ENCODE measurements at places on chromosomes 1 and 21.

DNA sequence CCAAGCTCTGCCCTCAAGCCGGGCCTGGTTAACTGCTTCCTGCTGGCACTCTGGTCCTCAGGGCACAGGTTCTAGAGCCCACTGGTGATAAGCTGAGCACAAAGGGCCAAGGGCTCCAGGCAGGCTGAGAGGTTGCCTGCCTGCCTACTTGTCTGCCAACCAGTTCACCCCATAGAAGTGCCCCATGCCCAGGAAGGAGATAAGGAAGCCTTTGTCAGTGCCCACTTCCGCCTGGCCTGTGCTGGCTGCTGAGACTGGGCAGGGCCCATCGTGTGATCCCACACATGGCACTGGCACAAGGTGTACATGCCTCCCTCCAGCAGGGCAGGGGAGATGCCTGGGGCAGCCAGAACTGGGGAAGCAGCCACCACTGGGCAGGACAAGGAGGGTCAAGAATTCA, 24.1 kb downstream of the SLC9A1 start:
- no peaks in the 10 kb centered on the region for H3K36me3 ChIP-seq
- H3K27me3 ChIP-seq, result no peaks in the 10 kb centered on the region
- peak; percentile 54 for DNase-seq
- H3K4me1 ChIP-seq, result peaks cover 4% of the 10 kb centered on the region

DNA sequence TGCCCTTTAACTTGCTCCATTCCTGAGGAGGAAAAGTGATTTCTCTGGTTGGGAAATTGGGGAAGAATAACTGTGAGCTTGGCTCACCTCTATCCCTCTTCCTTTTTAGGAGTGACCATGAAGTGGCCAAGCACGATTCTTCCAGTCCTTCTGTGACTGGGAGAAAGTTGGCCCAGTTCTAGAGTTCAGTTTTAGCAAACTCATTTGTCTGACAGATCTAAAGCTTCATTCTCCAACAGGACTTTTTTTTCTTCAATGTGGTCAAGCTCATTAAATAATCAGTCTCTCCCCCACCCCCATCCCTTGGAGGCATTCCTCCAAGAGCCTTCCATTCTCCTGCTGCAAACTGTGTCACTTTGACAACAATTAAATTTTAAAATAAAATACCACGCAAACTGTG, 6.4 kb upstream of the AGL start:
- no peaks in the 10 kb centered on the region for H3K27me3 ChIP-seq
- H3K36me3 ChIP-seq, result no peaks in the 10 kb centered on the region
- no peak overlapping the region for H3K4me3 ChIP-seq
- no peak for DNase-seq
- no peaks in the 10 kb centered on the region for H3K4me1 ChIP-seq

- peak overlapping the region; percentile 38 for H3K27ac ChIP-seq
- H3K4me3 ChIP-seq, result no peak overlapping the region
- no peak for DNase-seq
- no peaks in the 10 kb centered on the region for H3K36me3 ChIP-seq
Measured at GRCh38 chr1:68216089-68216772, 16.1 kb downstream of the WLS start.

GRCh38 chr1:202711949-202712635, 1.8 kb upstream of the SYT2 start:
- DNase-seq, result no peak
- peaks cover 27% of the 10 kb centered on the region for H3K27me3 ChIP-seq
- H3K4me1 ChIP-seq, result peaks cover 17% of the 10 kb centered on the region
- no peak overlapping the region for H3K4me3 ChIP-seq
- H3K36me3 ChIP-seq, result no peaks in the 10 kb centered on the region
- no peak overlapping the region for H3K27ac ChIP-seq

Data from body of pancreas (tissue), 4 donors.